Mesangial cell (primary cell): ENCODE measurements at places on chromosomes 7 and 10. TPM values are rescaled to one million over a fixed set of nuclear protein-coding genes. Genes with fewer than 3 reads are reported as not detected.

The ZPBP gene
- total RNA-seq = not detected in 2 replicates

The CYP2C9 gene
- not detected in 2 replicates for total RNA-seq

The CLCN1 gene
- not detected in 2 replicates for total RNA-seq

The TUBB8 gene
- 0.25 and 0.33 TPM in 2 replicates for total RNA-seq

The CYP2E1 gene
- total RNA-seq = 0.16 and 0.38 TPM in 2 replicates

The MNX1 gene
- total RNA-seq = 0.33 and 0.63 TPM in 2 replicates

The FAM13C gene
- 0.16 and 0.51 TPM in 2 replicates for total RNA-seq

The CYP2W1 gene
- total RNA-seq = 0.63 TPM in 1 of 2 replicates, not detected in the other

The CCL26 gene
- total RNA-seq = 0.38 TPM in 1 of 2 replicates, not detected in the other

The ZNF783 gene
- 5.7 and 9.6 TPM in 2 replicates for total RNA-seq

The SRI gene
- 104 and 115 TPM in 2 replicates for total RNA-seq

The SORCS1 gene
- under 0.01 and 0.38 TPM in 2 replicates for total RNA-seq

The LBX1 gene
- total RNA-seq = not detected in 2 replicates

The SPDYE6 gene
- not detected in 2 replicates for total RNA-seq

The VWDE gene
- total RNA-seq = 0.38 TPM in 1 of 2 replicates, not detected in the other

The LMTK2 gene
- total RNA-seq = 9.3 and 15.5 TPM in 2 replicates

The RARRES2 gene
- total RNA-seq = 3.3 and 34.4 TPM in 2 replicates

The ANKRD22 gene
- total RNA-seq = not detected in 2 replicates

The OR6V1 gene
- not detected in 2 replicates for total RNA-seq
